Lung microvascular endothelial cell (primary cell): ENCODE measurements at places on chromosomes 12 and 14.
A peak's percentile ranks its signal among the peaks of the same experiment; 100 is the strongest.

- no peak for DNase-seq
Observed at GRCh38 chr12:102475355-102475754, 5.0 kb downstream of the IGF1 start.

DNA sequence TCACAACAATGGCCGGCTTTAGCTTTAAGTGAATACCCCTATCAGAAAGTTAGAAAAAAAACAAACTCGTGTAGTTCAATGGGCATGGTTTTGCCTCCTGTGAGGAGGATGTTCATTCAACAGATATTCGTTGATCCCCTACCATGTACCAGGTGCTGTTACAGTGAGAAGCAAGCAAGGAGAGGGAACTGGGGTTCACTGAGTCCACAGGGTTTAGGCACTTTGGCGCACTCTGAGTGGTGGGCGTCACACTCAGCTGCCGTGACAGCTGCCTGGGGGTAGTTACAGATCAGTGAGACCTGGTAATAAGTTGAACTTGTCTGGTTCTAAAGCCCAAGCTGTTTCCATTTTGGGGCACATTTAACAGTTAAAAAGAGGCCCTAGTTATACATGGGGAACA, 74.2 kb downstream of the PAPOLA start:
- DNase-seq: no peak

DNA sequence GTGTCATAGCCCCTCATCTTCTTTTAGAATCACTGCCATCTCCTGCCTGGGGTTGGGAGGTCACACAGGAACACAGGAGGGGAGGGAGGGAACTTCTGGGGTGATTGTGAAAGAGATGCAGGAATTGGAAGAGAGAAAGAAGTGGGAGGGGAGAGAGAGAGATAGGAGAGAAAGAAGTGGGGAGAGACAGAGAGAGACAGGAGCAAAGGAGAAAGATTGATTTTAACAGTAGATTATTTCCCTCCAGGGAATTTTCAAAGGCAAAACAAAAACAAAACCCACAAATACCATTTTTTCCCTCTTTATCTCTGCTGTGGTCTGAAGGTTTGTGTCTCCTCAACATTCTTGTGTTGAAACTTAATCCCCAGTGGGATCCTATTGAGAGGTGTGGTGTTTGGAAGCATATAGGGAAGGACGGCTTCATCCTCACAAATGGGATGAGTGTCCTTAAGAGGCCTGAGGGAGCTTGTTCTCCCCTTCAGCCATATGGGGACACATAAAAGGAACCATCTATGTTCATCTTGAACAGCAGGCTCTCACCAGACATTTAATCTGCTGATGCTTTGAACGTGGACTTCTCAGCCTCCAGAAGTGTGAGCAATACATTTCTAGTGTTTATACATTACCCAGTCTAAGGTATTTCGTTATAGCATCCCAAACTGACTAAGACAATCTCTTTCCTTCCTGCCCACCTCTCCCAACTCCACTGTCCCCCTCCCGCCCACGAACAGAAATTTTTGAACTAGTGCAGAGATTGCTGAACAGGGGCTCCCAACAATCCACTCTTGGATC, 134.9 kb upstream of the MAX start:
- DNase-seq: no peak

DNA sequence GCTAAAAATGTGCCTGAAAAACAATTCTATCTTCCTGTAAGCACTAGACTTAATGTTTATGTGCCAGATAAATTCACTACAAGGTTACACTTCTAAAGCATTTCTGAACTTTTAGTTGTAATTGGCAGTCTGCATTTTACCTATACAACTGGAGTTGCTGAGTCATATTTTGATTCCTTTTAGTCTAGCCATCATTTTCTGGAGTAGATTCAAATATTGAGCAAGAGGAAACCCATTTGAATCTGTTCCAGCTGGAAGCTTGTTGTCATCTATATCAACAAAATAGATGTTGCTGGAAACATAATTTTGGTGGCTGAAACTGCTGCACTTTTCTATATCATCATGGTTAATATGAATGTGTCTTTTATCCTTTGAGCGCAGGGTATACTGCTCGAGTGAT, 122.2 kb upstream of the CCDC175 start:
- DNase-seq: peak; percentile 72

- DNase-seq: peak; percentile 78
Observed at GRCh38 chr14:75132382-75133086, 5.7 kb upstream of the NEK9 start.

DNA sequence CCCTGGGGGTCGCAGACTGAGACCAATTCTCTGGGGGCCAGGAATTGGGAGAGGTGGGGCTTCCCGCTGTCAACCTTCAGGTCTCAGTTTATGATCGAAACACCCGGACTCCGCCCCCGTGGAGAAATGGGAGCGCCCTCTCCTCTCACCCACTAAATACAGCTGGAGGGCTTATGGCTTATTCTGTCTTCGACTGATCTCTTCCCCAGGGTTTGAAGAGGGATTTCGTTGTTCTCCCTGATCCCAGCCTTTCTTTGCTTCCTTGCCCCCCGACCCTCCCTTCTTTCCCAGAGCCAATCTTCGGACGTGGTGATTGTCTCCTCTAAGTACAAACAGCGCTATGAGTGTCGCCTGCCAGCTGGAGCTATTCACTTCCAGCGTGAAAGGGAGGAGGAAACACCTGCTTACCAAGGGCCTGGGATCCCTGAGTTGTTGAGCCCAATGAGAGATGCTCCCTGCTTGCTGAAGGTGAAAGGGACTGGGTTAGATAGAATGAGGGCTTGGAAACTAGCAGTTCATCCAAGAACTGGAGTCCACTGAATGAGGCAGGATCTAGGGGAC, 607 bp downstream of the OS9 start:
- peak; percentile 79 for DNase-seq

DNA sequence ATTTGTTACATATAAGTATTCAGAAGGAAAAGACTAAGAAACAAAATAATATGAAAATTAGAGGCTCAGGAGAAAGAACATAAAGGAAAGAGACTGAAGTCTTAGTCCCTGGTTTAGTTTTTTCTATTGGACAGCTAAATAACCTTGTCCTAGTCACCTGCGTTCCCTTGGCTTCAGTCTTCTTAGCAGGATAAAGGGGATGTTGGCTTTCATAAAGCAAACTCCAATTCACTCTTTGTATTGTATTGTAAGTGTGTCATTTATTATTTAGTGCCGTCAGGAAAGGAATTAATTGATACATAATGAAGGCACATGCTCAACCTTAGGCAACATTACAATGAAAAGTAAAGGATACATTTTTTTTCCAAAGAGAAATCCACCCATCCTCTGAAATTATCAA, 190.3 kb upstream of the PPFIA2 start:
- DNase-seq: no peak

DNA sequence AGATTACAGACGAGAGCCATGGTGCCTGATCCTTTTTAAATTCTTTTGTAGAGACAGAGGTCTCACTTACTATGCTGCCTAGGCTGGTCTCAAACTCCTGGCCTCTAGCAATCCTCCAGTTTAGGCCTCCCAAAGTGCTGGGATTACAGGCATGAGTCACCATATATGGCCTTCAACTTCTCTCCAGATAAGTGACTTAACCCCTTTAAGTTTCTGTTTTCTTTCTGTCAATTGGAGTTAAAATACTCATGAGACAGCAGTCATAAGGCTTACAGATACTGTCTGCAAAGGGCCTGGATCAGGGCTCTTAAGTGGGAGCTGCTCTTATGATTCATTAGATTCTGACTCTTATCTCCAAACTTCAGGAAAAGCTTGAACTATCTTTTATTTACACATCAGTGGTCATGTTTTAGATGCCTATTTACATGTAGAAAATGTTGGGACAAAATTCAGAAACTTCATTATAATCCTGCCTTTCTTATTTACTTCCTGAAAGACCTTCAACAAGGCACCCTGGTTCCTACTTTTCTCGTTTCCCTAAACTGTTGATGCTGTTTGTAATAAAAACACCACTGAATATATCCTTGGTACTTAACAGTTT, 271.5 kb upstream of the TBX3 start:
- DNase-seq: no peak

DNA sequence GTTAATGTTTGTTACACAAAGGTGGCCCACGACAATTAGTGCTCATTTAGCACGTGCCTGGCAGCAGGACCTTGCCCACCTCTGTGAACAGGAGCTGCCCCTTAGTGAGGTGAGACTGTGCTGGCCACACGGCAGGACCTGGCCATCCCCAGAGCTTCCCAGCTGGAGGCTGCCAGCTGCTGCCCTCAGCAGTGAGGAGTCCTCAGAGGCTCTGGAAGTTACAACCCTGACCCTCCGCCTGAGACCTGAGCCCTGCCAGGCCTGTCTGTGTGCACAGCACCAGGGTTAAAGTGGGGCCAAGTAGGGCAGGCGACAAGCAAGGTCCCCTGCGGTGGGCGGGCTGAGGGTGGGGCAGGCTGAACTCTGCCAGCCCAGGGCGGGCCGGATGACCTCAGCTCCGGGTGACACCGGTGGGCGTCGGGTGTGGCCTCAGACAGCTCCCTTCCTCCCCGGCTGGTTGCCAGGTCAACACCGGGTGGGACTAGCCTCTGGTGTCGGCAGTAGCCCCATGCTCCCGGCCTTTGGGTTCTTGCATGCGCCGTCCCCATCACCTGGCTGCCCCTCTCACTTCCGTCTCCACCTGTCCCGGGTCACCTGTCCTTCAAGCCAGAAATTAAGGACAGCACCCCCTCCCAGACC, 9.2 kb upstream of the LBHD2 start:
- no peak for DNase-seq

GRCh38 chr12:102675672-102676071, 195.3 kb upstream of the IGF1 start:
- no peak for DNase-seq

- DNase-seq: peak; percentile 54
Observed at GRCh38 chr12:90514325-90514724, 440.7 kb downstream of the CCER1 start.

- DNase-seq: no peak
Observed at GRCh38 chr14:40476005-40476404, 1043.8 kb upstream of the FBXO33 start.

DNA sequence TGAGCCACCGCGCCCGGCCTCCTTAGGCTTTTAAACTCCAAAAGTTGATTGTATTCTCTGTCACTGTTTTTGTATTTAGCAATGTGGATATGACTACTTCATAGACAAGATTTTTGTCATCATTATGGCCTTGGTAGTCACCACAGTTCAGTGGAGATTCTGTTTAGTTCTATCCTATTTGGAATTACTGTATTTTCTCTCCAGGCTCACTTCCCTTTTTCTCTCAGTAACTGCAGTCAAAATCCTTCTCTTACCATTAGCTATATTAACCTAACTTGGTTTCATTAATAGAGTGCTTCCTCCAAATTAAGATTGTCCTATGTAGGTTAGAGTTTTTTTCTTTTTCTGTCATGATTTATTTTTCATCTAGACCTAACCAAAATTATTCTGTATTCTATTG, 283.9 kb downstream of the TMTC2 start:
- DNase-seq: no peak

DNA sequence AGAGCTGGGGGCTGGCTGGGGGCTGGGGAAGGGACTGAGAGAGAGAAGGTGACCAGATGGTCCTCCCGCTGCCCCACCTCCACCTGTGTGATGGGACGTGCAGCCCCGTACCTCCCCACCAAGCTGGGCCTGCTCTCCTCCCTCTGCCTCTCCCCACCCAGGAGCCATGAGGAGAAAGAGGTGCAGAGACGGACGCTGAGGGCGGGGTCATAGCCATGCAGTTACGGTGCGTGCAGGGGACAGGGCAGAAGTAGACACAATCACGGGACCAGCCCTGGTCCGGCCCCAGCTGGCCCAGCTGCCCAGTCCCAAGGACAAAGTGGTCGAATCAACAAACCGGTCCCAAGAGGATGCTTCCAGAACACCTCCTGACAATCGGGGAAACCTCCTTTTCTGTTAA, 33.2 kb downstream of the RFLNA start:
- no peak for DNase-seq

DNA sequence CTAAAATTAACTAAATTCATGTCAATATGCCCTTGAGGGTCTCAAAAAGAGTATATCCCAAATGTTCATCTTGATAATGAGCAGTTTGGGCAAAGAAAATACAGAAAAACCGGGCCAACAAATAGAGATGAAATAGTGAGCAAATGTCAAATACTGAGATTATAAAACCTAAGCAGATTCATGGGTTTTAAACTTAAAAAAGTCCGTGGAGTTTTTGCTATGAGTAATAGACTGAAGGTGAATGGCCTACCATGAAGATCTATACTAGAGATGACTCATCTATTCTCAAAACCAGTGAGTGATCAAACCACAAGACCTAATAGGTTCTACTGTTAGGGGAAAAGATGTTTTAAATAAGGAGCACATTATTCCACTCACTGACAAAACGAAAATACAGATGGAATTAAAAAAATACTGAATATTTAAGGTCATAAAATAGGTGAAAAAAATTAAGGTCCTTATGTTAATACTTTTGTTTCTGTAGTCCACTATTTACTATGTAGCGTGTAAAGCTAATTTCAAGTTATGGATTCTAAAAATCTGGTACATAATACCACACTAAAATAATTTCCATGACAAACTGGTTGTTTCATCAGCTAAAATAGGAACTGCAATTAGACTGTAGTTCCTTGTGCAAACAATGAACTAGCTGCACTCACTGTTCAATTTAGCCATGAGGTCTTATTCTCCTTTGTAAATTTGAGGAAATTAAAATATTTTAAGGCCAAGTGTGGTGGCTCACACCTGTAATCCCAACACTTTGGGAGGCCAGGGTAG, 5.0 kb downstream of the HNRNPC start:
- peak; percentile 73 for DNase-seq

DNA sequence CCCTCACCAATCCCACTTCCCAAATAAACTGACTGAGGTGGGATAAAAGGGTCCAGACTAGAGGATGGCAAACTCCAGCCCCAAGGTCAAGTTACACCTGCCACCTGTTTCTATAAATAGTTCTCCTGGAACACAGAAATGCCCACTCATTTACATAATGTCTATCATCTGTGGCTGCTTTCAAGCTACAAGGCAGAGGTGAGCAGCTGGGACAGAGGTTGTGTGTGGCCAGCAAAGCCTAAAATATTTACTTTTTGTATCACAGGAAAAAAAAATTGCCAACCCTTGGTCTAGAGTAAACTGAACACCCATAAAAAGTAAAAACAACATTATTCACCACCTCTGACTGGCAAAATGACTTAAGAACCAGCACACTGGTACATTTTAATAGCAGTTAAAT, 269.4 kb downstream of the RGS6 start:
- no peak for DNase-seq

GRCh38 chr12:12976366-12976765, 23.7 kb downstream of the HEBP1 start:
- DNase-seq: peak; percentile 83

DNA sequence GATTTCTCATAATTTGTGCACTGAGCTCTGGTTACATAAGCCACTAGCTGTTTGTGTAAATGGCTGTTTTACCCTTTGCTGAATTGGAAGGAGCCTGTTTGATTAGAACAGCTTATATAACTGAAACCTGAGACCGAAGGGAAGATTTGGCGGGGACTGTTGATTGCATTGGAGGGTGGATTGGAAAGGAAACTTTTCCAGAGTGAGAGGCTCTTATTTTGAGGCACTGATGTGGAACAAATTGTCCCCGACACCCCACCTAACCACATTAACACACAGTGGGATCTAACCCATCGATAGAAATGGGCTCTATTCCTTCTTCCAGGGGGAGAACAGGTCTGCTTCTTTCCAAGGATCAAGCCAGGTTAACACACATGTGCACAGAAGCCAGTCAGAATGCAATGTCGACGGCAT, 51.7 kb downstream of the TMEM30B start:
- DNase-seq: no peak

- no peak for DNase-seq
Observed at GRCh38 chr12:26622601-26623000, 210.4 kb downstream of the ITPR2 start.
